ENCODE measurements at places on chromosomes 5 and 9. TPM values are rescaled to one million over a fixed set of nuclear protein-coding genes. Genes with fewer than 3 reads are reported as not detected.

DNA sequence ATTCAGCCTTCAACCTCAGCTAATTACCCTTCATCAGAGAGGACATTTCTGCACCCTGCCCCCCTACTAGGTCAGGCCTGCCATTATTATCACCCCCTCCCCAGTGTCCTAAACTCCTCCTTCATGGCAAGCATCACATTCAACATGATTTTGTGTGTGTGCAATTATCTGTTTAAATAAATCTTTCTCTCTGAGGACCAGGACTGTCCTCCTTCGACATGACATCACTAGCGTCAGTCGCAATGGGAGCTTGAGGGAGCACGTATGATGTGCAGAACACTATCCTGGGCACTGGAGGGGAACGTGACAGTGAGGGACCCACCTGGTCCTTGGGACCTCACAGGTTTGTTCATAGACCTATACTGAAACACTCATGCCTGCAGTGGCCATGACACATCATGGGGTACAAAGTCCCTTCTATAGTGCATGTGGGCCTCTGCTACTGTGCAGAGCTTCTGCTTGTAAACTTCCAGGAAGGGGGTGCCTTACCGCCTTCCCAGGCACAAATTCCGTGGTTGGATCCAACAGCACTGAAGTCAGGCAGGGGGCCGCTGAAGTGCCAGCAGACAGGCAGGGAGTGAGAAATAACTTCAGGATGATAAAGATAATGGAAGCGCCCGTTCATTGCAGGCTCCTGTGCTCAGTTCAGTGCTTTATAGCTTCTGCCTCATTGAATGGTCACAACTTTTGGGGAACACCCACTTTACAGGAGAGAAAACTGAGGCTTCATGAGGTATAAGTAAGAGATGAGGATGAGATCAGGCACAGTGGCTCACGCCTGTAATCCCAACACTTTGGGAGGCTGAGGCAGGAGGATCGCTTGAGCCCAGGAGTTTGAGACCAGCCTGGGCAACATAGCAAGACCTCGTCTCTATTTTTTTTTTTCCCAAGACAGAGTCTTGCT is 36.0 kb upstream of the STXBP1 start:
- H3K4me1 ChIP-seq = peaks cover 33% of the 10 kb centered on the region
- no peak overlapping the region for H3K4me3 ChIP-seq
- no peaks in the 10 kb centered on the region for H3K36me3 ChIP-seq
- DNase-seq = no peak

DNA sequence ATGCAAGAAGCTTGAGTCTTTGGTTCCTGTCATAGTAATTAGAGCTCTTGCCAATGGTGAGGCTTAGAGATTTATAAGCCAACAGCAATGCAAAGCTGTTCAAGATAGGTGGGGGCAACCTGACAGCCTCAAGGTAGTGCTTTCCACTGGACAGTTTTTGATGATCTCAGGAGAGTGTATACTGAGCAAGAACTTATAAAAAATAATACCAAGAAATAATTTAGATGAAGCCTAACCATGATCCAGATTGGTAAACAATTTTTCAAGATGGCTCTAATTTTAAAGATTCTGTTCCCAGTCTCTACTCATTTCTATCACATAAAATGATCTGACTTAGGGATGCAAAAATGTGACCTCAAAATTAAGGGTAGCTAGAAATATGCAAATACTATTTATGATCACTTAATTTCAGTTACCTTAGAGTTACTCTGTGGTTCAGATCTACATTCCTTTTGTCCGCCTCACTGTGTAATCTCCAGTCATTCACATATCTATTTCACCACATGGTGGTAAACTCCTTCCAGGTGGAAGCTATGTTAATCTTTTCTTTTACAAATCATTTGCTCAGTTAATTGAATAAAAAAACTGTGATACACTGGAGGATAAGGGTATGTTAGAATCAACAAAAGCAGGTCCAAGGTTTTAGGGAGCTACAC is 1228.0 kb upstream of the C9orf72 start:
- no peak overlapping the region for H3K4me3 ChIP-seq
- H3K4me1 ChIP-seq = no peaks in the 10 kb centered on the region
- H3K27ac ChIP-seq = no peak overlapping the region
- no peaks in the 10 kb centered on the region for H3K36me3 ChIP-seq
- no peak for DNase-seq

The PDLIM7 gene
- 246 TPM for polyA plus RNA-seq

DNA sequence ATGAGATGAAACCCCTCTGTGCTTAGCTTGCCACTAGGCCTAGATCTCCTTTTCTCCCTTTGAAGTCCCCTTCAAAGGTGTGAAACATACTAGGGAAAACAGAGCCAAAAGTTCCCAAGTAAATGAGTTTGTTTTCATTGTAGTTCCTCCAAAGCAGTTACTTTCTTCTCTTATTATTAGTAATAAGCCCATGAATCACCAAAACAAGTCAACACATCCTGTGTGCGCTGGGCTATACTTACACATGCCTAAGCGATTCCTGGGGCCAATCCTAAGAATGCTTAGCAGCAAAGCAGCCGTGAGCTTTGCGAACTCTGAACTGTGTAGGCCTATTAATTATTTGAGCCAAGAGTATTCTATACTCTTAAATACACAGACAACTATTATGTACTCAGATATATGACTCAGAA is 7.6 kb downstream of the ENC1 start:
- no peak for DNase-seq
- H3K36me3 ChIP-seq = no peaks in the 10 kb centered on the region
- no peak overlapping the region for H3K4me3 ChIP-seq
- no peaks in the 10 kb centered on the region for H3K27me3 ChIP-seq
- H3K4me1 ChIP-seq = peaks cover 21% of the 10 kb centered on the region

The C9 gene
- polyA plus RNA-seq = 0.40 TPM

The FAM169A gene
- 1.7 TPM for polyA plus RNA-seq
